ENCODE measurements at places on chromosomes 16 and 17. TPM values are rescaled to one million over a fixed set of nuclear protein-coding genes. Genes with fewer than 3 reads are reported as not detected.

GRCh38 chr17:57045868-57046704 is 39.0 kb upstream of the AKAP1 start:
- no peak for ATAC-seq

DNA sequence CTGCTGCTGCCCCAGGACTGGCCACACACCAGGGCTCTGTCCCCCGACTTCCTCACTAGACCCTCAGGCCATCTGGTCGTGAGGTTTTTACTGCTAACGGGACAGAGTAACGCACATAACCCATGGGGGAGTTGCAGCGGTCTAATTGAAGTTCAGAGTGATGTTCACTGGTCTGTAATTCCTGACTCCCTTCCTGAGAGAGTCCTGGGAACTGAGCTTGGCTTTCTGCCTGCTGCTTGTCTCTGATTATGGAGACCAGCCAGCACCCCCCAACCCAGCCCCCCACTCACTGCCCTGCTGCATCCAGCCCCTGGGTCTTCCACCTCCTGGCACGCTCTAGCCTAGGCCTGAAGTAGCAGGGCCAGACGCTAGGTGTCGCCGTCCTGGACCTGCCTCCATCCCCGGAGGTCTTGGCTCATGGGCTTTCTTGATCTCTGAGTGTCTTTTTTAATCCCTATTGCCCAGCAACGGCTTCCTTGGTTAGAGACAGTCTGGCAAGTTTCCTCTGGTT is 192.9 kb downstream of the CCDC182 start:
- ATAC-seq, result peak; percentile 16

DNA sequence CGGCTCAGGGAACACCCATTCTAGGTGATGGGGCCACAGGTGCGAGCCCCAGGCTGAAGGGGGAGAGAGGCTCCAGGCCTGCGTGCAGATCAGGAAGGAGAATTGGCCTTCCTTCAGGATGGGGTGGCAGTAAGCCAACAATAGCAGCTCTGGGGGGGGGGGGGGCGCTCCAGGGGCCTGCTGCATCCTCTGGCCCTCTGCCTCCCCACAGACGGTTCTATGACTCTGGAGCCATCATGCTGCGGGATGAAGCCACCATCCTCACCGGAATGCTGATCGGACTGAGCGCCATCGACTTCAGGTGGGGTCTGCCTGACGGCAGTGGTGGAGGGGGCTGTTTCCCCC is 6.1 kb downstream of the RUNDC3A start:
- no peak for ATAC-seq

- ATAC-seq, result no peak
Observed at GRCh38 chr16:55846598-55847346, 13.9 kb upstream of the CES1 start.

GRCh38 chr16:84086341-84086740 is 30.4 kb downstream of the MBTPS1 start:
- ATAC-seq, result no peak

- no peak for ATAC-seq
Observed at GRCh38 chr17:78674156-78674555, 97.0 kb upstream of the DNAH17 start.

- no peak for ATAC-seq
Observed at GRCh38 chr17:51997723-51998122, 160.8 kb downstream of the CA10 start.

- ATAC-seq, result no peak
Observed at GRCh38 chr17:55587608-55588139, 76.4 kb upstream of the SMIM36 start.

- peak; percentile 84 for ATAC-seq
Observed at GRCh38 chr17:21482189-21482865, 106.2 kb downstream of the KCNJ12 start.

DNA sequence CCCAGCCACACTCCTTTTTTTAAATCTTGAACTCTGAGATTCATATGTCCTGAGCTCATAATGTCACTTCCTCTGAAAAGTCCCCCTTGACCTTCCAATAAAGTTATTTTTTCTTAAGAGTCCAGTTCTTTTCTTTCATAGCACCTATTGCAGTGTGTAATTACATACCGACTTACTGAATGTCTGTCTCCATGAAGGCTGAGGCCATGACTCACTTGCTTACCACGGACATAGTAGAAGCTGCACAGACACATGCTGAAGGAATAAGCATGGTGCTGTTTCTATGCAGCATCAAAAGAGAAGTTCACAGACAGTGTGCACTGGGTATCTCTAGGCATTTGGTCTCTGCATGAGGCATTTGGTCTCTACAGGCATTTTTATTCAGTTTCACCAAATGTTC is 77.2 kb downstream of the C17orf67 start:
- no peak for ATAC-seq

- no peak for ATAC-seq
Observed at GRCh38 chr16:1276580-1276878, 20.7 kb downstream of the TPSD1 start.

DNA sequence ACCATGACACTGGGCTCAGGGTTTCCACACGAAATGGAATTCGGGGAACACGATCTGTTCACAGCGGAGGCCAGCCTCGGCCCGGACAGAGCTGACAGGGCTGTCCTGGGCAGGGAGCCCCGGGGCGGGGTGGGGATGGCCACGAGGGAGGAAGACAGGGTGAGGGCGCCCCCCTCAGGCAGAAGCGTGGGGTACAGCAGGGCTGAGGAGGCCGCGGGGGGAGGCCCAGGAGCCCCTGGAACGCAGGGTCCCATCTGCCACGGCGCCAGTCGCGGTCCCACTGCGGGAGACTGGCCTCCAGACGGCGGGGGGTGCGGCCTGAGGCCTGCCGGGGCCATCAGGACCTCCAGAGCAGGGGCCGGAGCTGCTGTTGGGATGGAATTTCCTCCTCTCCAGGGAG is 75.9 kb downstream of the LMF1 start:
- ATAC-seq, result no peak

GRCh38 chr17:50272711-50273653 is 1.3 kb upstream of the TMEM92 start:
- ATAC-seq, result peak; percentile 63

- ATAC-seq, result no peak
Observed at GRCh38 chr16:82630219-82630618, 3.5 kb downstream of the CDH13 start.

- peak; percentile 61 for ATAC-seq
Observed at GRCh38 chr16:57411362-57411976, 6.9 kb downstream of the CCL17 start.

- ATAC-seq, result peak; percentile 4
Observed at GRCh38 chr17:72898725-72899124, 193.8 kb downstream of the SLC39A11 start.

Gene USH1G
- total RNA-seq, result 0.21 TPM

Gene FOXN1
- total RNA-seq, result not detected

Gene EME1
- total RNA-seq, result 3.8 TPM

Gene CTRL
- total RNA-seq, result 6.9 TPM

Gene SCARF1
- total RNA-seq, result 0.27 TPM

Gene ADORA2B
- total RNA-seq, result 2.9 TPM

Gene FN3K
- total RNA-seq, result 5.0 TPM

Gene CCDC144A
- total RNA-seq, result 46.6 TPM

Gene DBNDD1
- total RNA-seq, result 19.7 TPM

Gene KRTAP1-1
- not detected for total RNA-seq

Gene DNAI2
- not detected for total RNA-seq

All from motor neuron (in vitro differentiated cells).